ENCODE measurements at places on chromosomes 1 and 21.

GRCh38 chr1:50214717-50215116 is 106.0 kb downstream of the ELAVL4 start:
- no peak for DNase-seq

- no peak for DNase-seq
These were observed 8.7 kb downstream of the COA6 start for GRCh38 chr1:234381699-234382555.

DNA sequence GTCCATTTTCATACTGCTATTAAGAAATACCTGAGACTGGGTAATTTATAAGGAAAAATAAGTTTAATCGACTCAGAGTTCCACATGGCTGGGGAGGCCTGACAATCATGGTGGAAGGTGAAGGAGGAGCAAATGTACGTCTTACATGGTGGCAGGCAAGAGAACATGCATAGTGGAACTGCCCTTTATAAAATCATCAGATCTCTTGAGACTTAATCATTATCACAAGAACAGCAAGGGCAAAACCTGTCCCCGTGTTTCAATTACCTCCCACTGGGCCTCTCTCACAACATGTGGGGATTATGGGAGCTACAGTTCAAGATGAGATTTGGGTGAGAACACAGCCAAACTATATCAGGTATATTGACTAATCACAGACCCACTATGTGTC is 370.2 kb upstream of the USP24 start:
- DNase-seq, result no peak

GRCh38 chr1:241228339-241228738 is 128.7 kb downstream of the RGS7 start:
- DNase-seq, result no peak

Measured in CD4-positive, alpha-beta memory T cell (primary cell).